Caco-2 (cell line): ENCODE measurements at places on chromosomes 3 and 15.
A peak's percentile ranks its signal among the peaks of the same experiment; 100 is the strongest.

DNA sequence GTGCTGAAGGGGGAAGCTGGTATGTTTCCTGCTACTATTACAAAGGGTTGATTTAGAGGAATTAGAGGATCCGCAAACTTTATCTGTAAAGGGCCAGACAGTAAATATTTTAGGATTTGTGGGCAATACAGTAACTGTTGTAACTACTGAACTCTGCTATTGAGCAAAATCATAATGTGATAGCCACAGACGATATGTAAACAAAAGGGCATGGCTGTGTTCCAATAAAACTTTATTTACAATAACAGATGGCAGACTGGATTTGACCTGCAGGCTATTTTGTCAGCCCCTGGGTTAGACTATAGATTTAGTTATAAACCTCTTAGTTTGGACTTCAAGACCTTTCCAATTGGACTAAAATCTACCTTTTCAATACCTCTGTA lies 27.8 kb upstream of the KCNMB2 start:
- H3K27ac ChIP-seq: no peak overlapping the region
- no peaks in the 10 kb centered on the region for H3K27me3 ChIP-seq
- no peak for DNase-seq
- H3K4me1 ChIP-seq: peaks cover 21% of the 10 kb centered on the region
- H3K36me3 ChIP-seq: no peaks in the 10 kb centered on the region
- H3K4me3 ChIP-seq: no peak overlapping the region

GRCh38 chr15:40081691-40082194 lies 26.9 kb downstream of the BMF start:
- peak overlapping the region; percentile 98 for H3K27ac ChIP-seq
- H3K4me3 ChIP-seq: peak overlapping the region; percentile 12; the same call in 1 of the 2 replicates
- peaks cover 55% of the 10 kb centered on the region for H3K4me1 ChIP-seq
- H3K27me3 ChIP-seq: no peaks in the 10 kb centered on the region
- no peaks in the 10 kb centered on the region for H3K36me3 ChIP-seq

- no peak for DNase-seq
- H3K4me3 ChIP-seq: no peak overlapping the region
- H3K27me3 ChIP-seq: no peaks in the 10 kb centered on the region
- no peaks in the 10 kb centered on the region for H3K36me3 ChIP-seq
- peaks cover 5% of the 10 kb centered on the region; the same call in 1 of the 2 replicates for H3K4me1 ChIP-seq
- H3K27ac ChIP-seq: no peak overlapping the region
Observed at GRCh38 chr3:9855594-9855993, 11.8 kb upstream of the RPUSD3 start.

- H3K4me3 ChIP-seq: no peak overlapping the region
- H3K27ac ChIP-seq: no peak overlapping the region
- no peak for DNase-seq
- H3K27me3 ChIP-seq: no peaks in the 10 kb centered on the region
Observed at GRCh38 chr3:74041068-74041675, 416.4 kb upstream of the PDZRN3 start.

- peaks cover 1% of the 10 kb centered on the region; the same call in 1 of the 2 replicates for H3K27me3 ChIP-seq
- H3K4me1 ChIP-seq: peaks cover 5% of the 10 kb centered on the region
- DNase-seq: no peak
- no peak overlapping the region for H3K4me3 ChIP-seq
Observed at GRCh38 chr3:138943724-138944653, 2.9 kb downstream of the FOXL2 start.

- no peaks in the 10 kb centered on the region for H3K36me3 ChIP-seq
- H3K27me3 ChIP-seq: no peaks in the 10 kb centered on the region
- no peaks in the 10 kb centered on the region for H3K4me1 ChIP-seq
- no peak overlapping the region for H3K27ac ChIP-seq
- DNase-seq: no peak
Observed at GRCh38 chr3:165404357-165405027, 208.3 kb upstream of the SLITRK3 start.

GRCh38 chr3:53140847-53141845 lies 10.9 kb upstream of the RFT1 start:
- no peak overlapping the region for H3K4me3 ChIP-seq
- no peaks in the 10 kb centered on the region for H3K27me3 ChIP-seq
- H3K4me1 ChIP-seq: peaks cover 14% of the 10 kb centered on the region
- no peak overlapping the region for H3K27ac ChIP-seq
- H3K36me3 ChIP-seq: no peaks in the 10 kb centered on the region

DNA sequence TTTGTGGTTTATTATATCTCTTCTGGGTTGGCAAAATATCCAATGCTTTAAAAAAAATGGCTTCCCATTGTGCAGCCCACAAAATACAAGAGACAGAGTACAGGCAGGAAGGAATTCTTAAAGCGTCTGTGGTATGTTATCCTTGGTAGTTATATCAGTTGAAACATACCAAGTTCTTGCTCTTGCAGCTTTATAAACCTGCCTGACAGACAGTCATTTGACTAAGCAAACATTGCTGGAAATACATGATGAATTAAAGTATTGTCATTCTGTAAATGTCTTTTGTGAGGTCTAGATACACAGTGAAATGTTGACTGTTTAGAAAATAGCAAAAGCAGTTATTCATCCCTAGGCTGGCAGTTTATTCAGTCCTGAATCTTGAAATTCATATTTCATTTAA lies 44.8 kb upstream of the MAP3K13 start:
- H3K27ac ChIP-seq: no peak overlapping the region
- no peaks in the 10 kb centered on the region for H3K36me3 ChIP-seq
- H3K4me3 ChIP-seq: no peak overlapping the region
- DNase-seq: no peak

DNA sequence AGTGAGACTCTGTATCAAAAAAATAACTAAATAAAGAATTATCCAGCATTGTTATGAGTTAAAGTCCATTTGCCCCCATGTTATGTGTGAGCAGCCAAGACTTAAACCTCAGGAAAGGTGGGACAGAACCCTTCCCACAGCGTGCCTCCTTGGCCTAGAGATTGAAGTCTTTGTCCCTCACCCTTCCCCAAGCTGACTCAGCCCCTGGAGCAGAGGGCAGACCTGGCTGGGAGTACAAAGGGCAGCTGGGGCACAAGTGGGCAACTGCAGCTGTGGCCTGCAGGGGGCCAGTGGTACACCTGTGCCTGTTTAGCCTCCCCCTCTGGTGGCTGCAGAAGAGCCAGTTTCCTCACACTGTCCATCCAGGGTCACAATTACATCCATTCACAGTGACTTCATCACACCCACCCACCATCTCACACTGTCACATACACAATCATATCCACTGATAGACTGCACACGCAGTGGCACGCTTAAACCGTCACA lies 940 bp upstream of the ACY1 start:
- H3K4me3 ChIP-seq: peak overlapping the region; percentile 46
- peak; percentile 93 for DNase-seq
- peaks cover 3% of the 10 kb centered on the region for H3K36me3 ChIP-seq
- peak overlapping the region; percentile 86 for H3K27ac ChIP-seq
- no peaks in the 10 kb centered on the region for H3K27me3 ChIP-seq

DNA sequence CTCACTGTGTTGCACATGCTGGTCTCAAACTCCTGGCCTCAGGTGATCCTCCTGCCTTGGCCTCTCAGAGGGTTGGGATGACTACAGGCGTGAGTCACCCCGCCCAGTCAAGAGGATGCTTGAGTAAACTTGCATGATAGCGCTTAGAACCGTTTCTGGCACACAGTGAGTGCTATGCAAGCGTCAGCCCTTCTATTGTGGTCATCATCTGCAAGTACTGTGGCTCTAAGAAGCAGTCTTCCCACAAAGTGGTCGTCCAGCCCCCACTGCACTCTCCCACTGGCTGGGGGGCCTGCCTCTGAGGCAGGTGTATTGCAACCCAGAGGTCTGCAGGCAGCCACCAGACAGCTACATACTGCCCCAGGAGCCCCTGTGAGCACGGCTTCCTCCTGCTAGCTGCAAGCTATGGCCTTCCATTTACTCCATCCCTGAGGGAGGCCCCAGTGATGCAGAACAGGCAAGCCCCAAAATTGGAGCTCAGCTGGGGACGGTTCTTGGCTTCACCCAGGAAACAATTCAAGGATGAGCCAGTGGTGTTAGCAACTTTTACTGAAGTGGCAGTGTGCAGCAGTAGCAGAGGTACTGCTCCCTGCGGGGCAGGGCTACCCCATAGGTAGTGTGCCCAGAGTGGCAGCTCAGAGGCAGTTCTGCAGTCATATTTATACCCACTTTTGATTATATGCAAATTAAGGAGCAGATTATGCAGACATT lies 95.4 kb downstream of the LSM3 start:
- H3K4me1 ChIP-seq: peaks cover 35% of the 10 kb centered on the region
- no peaks in the 10 kb centered on the region for H3K36me3 ChIP-seq

- H3K27ac ChIP-seq: no peak overlapping the region
- H3K4me3 ChIP-seq: no peak overlapping the region
- no peak for DNase-seq
- H3K27me3 ChIP-seq: no peaks in the 10 kb centered on the region
Observed at GRCh38 chr3:168889666-168890065, 773.8 kb downstream of the MECOM start.
